ENCODE measurements at places on chromosomes 3 and 15.

DNA sequence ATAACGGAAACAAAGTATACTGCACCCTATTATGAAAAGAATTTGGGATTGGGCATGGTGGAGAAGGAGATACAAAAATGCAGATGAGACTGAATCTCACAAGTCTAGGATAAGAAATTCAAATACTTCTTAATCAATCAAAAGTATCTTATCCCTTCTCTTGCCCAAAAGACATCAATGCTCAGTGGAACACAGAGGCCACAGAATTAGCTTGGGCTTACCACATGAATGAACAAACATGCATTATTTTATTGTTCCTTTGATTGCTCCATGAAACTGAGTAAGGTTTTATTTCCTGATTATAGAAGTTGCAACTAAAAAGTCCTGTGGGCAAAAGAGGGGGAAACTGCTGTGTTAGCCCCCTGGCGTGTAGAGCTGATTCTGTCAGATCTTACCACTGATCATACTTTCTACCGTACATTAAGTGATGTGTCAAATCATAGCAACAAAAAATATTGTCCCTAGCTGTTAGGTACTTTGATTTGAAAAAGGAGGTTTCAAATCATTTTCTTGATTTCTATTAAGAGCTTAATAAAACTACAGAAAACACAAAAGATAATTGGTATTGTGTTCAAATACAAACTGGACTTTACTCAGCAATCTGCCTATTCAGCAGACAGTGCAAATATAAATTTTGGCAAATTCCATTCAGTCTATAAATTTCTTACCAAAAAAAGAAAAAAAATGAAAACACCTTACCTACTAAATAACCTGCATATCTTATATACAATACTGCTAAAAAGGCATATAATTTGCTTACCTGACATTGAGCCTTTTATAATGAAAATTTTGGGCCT lies 7.9 kb upstream of the GASK1A start:
- no peak for DNase-seq

DNA sequence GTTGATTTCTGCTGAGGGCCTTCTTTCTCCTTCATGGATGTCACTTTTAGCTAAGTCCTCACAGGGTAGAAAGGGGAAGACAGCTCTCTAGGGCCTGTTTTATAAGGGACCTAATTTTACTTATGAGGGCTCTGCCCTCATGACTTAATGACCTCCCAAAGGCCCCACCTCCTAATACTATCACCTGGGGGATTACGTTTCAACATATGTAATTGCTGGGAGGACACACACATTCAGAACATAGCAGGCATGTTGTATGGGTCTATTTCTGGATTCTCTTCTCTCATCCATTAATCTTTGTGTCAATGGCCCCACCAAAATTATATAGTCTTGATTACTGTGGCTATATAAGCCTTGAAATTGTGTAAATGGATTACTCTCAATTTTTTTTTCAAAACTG lies 255.0 kb downstream of the CLSTN2 start:
- no peak for DNase-seq

GRCh38 chr15:69548395-69549180 lies 96.0 kb downstream of the RPLP1 start:
- no peak for DNase-seq

DNA sequence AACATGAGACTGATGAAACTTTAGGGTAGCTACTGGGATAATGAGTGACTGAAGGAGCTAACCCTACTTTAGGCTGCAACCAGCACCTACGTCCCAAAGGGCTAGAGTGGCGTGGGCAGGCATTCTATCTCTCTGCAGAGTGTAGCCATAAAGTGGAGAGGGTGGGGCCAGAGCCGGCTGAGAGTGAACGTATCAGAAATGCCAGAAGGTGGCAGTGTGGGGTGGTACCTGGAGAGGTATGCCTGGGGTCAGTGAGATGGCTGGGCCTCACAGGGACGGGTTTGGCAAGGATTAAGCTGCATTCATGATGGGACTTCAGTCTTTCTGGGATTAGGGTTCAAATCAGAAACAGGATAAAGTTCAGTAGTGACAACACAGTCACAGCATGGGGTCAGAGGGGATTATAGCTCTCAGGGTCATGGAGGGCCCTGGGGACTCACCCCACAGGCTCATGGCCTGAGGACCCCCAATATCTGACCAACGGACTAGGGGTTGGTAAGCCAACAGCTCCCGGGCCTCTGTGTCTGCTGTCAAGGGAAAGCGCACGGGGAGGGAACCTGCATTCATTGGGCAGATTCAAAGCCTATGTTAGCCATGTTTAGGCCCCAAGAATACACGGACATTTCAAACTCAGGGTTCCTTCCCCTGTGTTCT lies 86.5 kb upstream of the FOXB1 start:
- DNase-seq: no peak

DNA sequence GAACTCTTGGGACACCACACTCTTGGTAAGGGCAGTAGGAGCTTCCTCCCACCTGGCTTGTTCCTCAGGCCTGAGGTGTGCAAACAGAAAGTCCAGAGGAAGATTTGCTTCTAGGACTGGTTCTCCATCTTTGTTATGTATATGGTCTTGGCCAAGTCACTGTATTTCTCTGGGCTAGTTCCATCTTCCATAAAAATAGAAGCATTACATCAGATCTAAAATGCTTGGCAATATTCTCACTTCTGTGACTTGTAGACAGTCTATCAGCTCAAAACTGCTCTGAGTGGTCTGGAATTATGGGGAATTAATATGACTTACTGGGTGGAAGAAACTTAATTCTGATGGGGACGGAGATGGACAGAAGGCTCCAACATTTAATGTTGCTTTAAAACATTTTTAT lies 55.2 kb downstream of the TMEM108 start:
- DNase-seq: no peak

DNA sequence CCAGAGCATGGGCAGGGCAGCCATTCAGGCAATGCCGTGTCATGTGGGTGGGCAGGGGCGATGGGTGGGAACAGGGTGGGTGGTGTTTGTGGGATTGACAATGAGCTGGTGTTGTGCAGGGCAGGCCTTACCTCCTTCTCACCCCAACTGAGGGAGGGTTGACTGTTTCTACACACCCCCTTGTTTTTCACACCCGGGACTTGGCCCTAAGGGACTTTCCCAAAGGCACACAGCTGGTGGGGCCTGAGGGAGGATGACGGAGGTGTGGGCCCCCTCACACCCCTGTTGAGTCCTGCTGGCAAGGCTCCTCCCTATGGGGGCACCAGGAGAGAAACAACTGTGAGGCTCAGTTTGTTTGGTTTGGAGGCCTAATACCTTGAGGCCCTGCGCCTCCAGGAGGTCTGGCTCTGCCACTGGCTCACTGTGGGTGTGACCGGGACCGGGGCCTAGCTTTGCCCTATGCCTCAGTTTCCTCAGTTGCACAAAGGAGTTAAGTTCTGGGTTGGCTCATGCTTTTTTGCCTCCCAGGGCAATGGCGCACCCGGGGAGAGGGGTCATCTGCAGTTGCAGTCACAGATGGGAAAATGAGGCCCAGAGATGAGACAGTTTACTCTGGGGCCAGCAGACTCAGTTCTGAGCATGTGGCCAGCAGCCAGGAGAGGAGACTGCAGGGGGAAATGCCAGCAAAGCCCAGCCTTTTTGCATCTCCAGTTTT lies 5.1 kb upstream of the DNAH1 start:
- no peak for DNase-seq

- DNase-seq: peak; percentile 20
Measured at GRCh38 chr3:56314842-56315241, 153.4 kb downstream of the ERC2 start.

- DNase-seq: peak; percentile 29
Measured at GRCh38 chr3:42839616-42840015, 30.4 kb downstream of the ACKR2 start.

DNA sequence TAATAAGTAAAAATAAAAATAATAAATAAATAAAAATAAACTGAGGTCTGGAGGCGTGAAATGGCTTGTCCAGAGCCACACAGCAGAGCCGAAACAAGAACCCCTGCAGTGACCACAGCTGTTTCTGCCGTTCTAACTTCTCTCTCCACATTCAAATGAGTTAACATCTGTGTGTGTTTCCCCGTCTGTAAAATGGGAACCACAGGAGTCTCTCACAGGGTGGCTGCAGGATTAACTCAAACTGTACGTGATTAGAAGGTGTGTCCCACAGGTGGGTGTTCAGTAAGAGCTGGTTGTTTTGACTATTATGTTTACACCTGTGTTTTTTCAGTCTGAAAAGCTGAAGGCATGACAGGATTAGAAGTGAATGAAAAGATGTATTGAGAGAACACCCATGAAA lies 27.0 kb upstream of the MUC4 start:
- DNase-seq: no peak

DNA sequence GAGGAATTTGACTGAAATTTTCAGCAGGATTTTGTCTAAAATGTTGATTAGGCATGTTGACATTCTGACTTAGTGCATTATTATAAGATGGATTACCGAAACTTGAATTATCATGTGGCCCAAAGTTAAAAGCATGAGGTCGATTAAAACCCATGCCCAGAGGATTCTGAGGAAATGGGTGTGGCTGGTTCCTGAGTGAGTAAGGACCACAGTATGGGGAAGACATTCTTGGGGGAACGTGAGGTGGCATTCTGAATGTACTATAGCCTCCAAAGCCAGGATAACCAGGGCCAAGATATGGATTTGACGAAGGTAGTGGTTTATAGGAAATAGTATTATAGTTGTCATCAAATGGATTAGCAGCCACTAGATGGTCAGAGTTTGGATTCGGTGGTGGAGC lies 38.7 kb upstream of the DNAAF4 start:
- DNase-seq: no peak
